ENCODE measurements at places on chromosomes 1 and 21.
A peak's percentile ranks its signal among the peaks of the same experiment; 100 is the strongest.

GRCh38 chr1:64828829-64829228 lies 84.0 kb downstream of the RAVER2 start:
- DNase-seq: no peak

DNA sequence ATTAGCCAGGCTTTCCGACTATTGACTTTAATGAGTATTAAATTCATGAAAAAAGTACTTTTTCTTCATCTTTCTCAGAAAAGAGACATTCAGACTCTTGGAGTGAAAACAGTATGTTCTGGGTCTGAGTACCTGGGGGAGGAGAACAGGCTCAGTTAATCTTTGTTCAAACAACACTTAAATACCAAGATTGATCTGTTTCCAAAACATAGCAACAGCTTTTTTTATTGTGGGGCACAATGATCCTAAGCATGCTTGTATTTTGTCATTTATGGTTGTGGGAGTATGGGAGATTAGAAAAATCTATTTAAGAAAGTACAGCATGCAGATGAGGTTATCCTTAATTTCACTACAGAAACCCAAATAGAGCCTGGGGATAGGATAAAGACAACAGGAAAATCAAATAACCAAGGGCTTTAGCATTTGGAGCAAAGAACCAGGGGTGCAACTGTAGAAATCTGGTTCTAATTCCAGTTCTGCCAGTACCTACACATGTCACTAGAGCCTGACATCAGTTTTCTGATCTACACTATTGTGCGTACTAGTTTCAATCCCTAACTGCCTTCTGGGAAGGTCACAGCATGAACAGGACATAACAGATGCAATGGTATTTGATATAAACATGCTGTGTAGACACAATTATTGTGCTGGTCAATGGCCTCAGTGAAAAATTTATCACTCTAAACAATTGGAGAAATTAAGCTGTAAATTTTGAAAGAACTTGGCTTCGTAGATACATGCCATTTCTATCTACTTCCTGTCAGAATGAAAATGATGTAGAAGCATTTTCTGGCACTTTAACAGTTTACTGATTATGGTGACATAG lies 91.2 kb downstream of the KCNK1 start:
- DNase-seq: no peak

DNA sequence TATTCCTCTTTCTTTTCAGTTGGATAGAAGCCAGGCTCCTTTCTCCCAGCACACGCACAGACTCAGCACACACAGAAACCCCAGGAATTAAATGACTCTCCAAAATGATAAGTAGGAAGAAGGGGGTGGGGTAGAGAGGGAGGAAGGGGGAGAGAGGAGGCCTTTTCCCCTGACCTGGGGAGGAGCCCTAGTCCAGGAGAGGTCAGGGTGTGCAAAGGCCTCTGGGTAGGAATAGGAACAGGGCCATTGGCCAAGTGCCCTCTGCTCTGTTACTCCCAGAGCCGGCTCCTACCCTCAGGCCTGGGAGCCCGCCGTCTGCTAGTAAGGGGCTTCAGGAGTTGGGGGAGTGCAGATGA lies 35.6 kb upstream of the PUM1 start:
- no peak for DNase-seq

DNA sequence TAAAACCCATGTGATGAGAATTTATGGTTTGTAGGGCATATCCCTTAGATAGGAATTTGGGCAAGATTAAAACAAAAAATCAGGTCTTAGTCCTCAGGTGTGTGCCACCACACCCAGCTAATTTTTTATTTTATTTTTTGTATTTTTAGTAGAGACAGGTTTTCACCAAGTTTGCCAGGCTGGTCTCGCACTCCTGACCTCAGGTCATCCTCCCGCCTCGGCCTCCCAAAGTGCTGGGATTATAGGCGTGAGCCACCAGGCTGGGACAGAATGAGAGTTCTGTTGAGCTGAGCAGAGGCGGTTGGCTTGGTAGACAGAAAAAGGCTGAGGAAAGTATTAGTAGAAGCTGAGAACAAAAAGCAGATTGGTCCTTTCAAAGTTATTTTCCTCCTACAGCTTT lies 43.8 kb upstream of the EDARADD start:
- no peak for DNase-seq

DNA sequence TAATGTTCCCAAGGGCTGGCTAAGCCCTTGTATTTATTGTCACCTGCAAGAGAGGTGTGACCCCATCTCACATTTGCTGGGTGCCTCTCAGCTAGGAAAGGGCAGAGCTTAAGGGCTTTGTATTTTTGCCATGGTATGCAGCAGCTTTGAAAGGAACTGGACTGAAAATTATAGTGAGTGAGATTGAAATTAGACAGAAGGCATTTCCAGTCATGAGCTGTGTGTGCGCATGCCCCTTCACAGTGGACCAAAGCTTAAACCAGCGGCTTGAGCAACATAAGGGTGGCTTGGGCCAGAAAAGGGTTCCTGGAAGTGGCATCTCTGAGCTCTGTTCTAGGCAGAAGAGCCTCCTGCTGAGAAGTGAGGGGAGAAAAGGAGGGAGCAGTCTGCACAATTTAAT lies 19.8 kb downstream of the MYOG start:
- no peak for DNase-seq

DNA sequence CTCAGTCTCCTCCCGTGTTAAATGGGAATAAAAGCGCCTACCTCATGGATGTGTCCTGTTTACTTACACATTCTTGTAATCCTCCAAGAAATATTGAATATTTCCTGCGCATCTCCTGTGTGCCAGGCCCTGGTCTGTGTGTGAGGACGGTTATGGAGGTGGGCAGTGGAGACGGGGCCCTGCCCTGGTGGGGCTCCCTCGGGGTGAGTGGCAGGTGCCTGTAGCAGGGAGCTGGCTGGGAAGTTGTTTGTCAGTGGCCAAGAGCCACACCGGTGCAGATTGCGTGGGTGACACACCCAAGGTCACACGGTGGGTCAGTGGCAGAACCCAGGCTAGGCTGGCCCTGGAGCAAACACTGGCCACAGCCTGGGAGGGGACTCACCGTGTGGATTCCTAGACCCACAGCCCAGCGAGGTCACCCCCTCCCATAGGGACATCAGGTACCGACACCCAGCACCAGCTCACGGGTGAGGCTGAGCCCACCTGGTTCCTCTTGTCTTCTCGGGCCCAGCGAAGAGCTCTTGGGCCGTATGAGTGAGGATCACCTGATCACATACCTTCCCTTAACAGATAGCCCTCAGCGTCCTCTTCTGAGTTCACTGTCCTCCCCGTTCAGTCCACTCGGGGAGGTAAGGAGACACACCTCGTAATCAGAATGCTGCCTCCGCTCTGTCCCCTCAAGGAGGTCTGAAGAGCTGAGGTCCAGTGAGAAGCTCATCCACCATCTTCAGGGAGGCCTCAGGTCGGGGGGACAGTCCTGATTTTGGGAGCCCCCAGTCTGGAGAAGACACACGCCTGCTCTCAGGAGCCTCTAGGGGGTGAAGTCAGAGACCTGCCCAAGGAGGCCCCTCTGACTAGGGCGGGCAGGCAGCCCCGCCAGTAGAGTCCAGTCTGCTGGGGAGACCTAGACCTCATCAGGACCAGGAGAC lies 349.6 kb downstream of the MATN1 start:
- DNase-seq: no peak

DNA sequence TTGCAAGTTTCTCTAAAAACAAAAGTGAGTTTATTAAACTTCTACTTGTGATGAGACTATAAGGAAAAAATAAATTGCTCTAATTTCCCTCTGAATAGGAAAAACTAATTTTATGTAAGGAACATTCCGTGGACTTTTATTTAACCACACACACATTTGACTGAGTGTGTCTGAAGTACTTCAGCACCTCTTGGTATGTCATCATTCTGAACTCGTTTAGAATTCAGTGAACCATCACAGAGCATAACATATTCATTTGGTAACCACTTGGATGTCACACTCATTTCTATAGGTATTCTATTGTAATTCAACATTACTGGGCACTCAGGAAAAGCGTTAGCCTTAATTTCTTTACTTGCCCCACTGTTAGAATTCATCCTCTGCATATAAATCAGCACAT lies 79.1 kb downstream of the RGS21 start:
- DNase-seq: no peak

GRCh38 chr1:33361532-33362235 lies 40.8 kb upstream of the A3GALT2 start:
- DNase-seq: no peak

- DNase-seq: no peak
Observed at GRCh38 chr1:171852272-171852671, 11.0 kb downstream of the DNM3 start.

GRCh38 chr21:46386734-46387088 lies 62.8 kb downstream of the PCNT start:
- no peak for DNase-seq

DNA sequence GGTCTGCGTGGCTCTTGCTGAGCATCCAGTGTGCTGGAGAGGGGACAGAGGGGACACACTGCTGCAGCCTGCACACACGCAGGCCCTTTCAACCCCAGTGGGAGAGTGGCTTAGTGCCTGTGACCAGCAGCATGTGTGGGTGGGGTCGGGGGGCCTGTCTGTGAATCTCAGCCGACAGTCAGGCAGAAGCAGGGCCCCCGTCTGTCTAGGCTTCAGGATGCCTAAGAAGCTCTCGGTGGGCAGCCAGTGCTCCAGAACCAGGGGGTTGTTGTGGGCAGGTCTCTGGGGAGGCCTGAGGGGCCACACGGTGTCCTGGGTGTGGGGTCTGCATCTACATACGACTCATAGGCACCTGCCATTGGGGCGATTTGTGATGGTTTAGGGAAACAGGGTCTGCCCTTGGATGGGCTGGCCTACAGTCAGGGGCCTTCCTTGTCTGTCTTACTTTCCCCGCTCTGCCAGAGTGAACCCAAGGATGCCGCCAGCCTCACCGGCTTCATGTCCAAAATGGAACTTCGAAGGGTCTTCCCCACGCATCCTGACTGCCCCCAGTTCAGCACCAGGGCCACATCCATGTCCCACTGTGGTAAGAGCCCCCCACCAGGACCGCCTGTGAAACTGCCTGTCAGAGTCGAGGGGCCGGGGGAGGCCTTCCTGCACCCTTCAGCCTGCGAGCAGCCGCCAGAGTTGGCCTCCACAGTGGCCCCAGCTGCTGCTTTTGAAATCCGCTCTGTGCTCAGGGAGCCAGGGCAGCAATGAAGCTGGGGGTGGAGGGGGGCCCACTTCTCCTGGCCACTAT lies 1.6 kb downstream of the CCDC27 start:
- DNase-seq: no peak

GRCh38 chr1:215290018-215290417 lies 207.5 kb downstream of the KCNK2 start:
- no peak for DNase-seq

DNA sequence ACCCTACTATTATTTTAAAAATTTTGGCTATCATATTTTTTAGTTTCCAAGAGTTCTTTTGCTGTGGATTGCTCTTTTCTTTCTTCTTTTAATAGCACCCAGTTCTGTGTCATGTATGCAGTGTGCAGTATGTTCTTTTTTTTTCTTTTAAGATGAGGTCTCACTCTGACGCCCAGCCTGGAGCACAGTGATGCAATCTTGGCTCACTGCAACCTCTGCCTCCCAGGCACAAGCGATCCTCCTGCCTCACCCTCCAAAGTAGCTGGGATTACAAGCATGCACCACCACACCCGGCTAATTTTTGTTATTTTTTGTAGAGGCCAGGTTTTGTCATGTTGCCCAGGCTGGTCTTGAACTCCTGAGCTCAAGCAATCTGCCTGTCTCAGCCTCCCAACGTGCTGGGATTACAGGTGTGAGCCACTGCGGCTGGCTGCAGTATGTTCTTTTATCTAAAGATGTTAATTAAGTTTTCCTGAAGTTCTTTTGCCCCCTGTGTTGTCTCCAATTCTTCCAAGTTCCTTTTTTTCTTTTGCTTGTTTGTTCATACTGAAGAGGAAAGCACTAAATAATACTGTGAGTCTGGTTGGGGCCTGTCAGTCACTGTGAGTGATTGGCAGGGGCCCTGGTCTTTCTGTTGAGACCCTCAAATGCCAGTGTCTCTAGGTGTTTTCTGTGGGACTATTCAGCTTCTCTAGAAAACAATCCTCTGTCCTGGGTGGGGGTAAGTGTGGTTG lies 17.5 kb upstream of the TTC22 start:
- DNase-seq: no peak

DNA sequence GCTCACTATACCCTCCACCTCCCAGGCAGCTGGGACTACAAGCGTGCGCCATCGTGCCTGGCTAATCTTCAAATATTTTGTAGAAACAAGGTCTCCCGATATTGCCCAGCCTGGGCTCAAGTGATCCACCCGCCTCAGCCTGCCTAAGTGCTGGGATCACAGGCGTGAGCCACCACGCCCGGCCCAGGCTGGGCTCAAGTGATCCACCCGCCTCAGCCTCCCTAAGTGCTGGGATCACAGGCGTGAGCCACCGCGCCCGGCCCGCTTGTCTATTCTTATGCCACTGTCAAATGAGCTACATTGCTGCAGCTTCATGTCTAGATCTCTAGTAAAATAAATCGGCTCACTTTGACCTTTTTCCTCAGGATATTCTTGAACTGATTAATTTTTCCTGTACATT lies 107.7 kb upstream of the COL6A1 start:
- no peak for DNase-seq

DNA sequence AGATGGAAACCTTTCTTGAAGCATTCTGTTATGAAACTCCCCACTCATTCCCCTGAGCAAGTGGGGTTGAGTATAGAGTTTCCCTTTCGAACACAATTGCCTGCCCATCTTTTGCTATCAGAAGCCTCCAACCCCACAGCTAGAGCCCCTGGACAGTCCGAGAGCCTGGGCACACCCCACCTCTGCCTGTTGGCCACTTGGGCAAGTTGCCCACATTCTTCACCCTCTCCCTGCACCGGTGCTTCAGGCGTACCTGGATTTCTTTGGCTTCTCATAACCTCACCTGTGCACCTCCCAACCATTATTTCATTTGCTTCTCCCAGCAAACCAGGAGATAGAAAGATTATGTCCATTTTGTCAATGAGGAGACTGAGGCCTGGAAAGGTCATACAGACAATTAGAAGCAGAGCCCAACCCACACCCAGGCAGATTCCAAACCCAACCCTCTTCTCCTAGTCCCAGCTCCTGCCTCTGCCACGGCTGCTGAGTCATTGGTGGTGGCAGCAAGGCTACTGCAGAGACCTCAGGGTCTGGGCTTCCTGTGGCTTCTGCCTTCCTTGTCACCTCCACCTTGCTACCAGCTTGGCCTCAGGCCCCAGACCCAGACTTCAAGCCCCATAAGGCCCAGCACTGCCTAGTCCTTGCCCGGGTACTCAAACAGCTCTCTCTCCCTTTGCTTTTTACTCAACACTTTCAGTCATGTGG lies 118.7 kb upstream of the ZBTB40 start:
- DNase-seq: no peak

- DNase-seq: no peak
Observed at GRCh38 chr1:223556414-223557129, 108.9 kb downstream of the CAPN8 start.

DNA sequence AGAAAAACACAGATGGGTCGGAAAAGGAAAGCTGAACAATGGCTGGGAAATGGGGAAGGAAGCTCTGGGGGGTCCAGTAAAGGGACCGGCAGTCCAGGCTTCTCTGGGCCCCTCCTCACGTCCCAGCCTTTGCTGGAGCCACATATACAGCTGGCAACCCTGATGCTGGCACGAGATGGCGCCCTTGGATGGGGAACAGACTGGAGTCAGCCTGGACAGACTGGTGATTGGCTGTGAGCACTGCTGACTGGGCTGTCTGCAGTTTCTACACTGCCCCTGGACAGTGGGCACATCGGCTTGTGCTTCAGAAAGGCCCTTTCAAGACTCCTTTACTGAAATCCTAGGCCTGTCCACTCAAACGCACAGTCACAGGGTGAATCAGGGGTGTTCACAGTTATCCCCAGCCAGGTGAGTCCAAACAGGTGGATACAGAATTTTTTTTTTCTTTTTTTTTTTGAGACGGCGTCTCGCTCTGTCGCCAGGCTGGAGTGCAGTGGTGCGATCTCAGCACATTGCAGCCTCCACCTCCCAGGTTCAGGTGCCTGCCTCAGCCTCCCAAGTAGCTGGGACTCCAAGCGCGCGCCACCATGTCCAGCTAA lies 31.1 kb upstream of the ZBTB40 start:
- DNase-seq: peak; percentile 75

All from globus pallidus (tissue), 1 donor.